ENCODE measurements at places on chromosomes 1 and 21. TPM values are rescaled to one million over a fixed set of nuclear protein-coding genes. Genes with fewer than 3 reads are reported as not detected.

Gene VSIG8
- polyA plus RNA-seq = not detected

Gene CD244
- polyA plus RNA-seq = 0.93 TPM

Gene ANGPTL3
- polyA plus RNA-seq = not detected

Gene RNU1-4
- not detected for polyA plus RNA-seq

Gene B4GALT3
- 55.9 TPM for polyA plus RNA-seq
